ENCODE measurements at places on chromosomes 5 and 9. TPM values are rescaled to one million over a fixed set of nuclear protein-coding genes. Genes with fewer than 3 reads are reported as not detected.

Gene DIPK1B
- total RNA-seq: under 0.01 TPM

Gene LCN1
- total RNA-seq: not detected

Gene GAPT
- total RNA-seq: not detected

Gene SLC25A46
- total RNA-seq: 73.4 TPM

Gene LMBRD2
- total RNA-seq: 15.7 TPM

Gene TEX48
- not detected for total RNA-seq

Gene PRDM9
- total RNA-seq: under 0.01 TPM

Gene TICAM2
- total RNA-seq: 0.50 TPM

Gene GLT6D1
- total RNA-seq: not detected

Gene AHRR
- 1.0 TPM for total RNA-seq

Measured in nasal cavity respiratory epithelium epithelial cell of viscerocranial mucosa (primary cell).